AML-193 (cell line): ENCODE measurements at places on chromosomes 4 and X.
A peak's percentile ranks its signal among the peaks of the same experiment; 100 is the strongest.

DNA sequence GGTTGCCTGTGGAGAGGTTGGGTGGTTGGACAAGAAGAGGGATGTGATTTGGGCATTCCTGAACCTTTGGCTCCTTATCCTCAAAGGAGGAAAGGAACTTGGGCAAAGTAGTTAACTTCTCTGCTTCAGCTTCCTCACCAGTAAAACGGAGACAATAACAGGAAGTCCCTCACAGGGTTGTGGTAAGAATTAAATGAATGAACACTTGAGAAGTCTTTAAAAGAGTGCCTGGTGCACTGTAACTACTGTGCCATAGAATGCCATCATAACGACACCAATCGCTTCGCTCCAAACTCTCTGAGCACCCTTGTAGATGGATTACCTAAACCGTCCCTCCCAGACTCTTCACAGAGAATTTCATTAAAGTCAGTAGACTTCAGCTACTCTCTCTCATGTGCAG lies 10.5 kb downstream of the ZCCHC18 start:
- DNase-seq = peak; percentile 18

GRCh38 chr4:10003666-10004065 lies 17.6 kb downstream of the SLC2A9 start:
- no peak for DNase-seq

- DNase-seq = no peak
Measured at GRCh38 chr4:41524425-41524824, 13.5 kb upstream of the LIMCH1 start.

- DNase-seq = no peak
Measured at GRCh38 chr4:6589444-6589843, 14.5 kb downstream of the MAN2B2 start.

DNA sequence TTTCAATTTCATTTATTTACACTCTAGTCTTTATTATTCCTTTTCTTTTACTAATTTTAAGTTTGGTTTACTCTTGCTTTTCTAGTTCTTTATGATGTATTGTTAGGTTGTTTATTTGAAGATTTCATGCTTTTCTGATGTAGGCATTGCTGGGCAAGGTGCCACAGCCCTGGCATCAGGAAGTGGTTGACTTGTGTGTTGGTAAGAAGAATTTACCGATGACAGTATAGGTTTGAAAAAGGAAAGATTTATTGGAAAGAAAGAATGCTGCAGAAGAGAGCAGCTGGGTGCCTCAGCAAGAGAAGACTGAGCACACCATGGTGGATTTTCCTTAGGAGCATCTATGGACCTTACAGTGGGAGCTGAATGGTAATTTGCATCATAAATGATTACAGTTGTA lies 153.2 kb downstream of the KLF8 start:
- no peak for DNase-seq

DNA sequence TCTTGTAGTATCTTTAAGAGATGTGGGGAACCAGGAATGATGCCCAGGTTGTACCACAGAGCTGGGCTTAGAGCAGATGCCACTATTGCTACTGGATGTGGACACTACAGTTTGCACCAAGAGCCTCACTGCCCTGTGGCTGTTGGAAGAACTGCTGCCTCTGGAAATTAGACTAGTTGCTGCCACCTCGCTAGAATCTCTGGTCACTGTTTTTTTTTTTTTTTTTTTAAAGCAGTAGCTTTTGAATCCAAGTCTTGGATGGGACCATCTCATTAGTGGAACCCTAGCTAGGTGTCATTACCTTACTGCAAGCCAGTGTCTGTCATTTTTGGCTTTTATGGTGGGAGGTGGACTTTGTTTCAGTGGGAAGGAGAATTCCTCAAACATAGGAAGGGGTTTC lies 105.5 kb downstream of the ARHGAP10 start:
- peak; percentile 7 for DNase-seq

DNA sequence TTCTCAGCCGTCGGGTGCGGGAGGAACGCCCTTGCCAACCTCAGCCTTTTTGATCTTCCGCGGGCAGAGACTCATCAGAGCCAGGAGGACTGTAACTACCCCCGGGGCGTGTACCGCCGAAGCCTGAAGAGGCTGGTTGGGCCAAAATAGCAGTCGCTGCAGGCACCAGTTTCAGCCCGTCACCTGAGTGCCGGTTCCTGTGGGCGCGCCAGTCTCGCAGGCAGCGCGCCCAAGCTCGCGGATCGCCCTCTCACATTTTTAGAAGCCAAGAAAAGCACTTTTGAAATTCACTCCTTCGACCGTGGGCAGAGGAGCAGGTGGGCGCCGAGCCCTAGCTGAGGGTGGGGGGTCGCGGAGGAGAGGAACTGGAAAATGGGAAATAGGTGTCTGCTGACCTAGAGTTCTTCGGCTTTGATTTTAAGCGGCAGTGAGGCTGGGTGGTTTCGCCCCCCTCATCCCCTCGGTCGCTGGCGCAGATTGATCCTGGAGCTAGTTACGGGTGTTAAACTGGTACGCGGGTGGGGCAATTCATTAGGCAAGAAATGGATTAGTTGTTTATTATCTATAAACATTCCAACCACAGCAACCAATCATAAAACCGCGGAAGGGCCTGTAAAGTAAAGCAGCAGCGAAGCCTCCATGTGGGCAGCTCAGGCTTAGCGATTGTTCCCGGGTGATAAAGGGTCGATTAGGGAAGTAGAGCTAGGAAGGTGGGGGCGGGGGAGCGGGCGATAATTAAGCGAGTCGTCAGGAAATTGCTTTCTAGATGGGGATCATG lies 69.2 kb downstream of the FBXO8 start:
- no peak for DNase-seq

GRCh38 chr4:42596918-42597317 lies 60.0 kb downstream of the ATP8A1 start:
- no peak for DNase-seq

GRCh38 chrX:117743469-117744251 lies 372.9 kb downstream of the KLHL13 start:
- DNase-seq = no peak

GRCh38 chrX:11241720-11242119 lies 51.5 kb upstream of the AMELX start:
- DNase-seq = no peak

- no peak for DNase-seq
Measured at GRCh38 chrX:122087341-122087740, 1039.9 kb downstream of the GLUD2 start.

- DNase-seq = no peak
Measured at GRCh38 chr4:139005774-139006173, 9.8 kb upstream of the NOCT start.

DNA sequence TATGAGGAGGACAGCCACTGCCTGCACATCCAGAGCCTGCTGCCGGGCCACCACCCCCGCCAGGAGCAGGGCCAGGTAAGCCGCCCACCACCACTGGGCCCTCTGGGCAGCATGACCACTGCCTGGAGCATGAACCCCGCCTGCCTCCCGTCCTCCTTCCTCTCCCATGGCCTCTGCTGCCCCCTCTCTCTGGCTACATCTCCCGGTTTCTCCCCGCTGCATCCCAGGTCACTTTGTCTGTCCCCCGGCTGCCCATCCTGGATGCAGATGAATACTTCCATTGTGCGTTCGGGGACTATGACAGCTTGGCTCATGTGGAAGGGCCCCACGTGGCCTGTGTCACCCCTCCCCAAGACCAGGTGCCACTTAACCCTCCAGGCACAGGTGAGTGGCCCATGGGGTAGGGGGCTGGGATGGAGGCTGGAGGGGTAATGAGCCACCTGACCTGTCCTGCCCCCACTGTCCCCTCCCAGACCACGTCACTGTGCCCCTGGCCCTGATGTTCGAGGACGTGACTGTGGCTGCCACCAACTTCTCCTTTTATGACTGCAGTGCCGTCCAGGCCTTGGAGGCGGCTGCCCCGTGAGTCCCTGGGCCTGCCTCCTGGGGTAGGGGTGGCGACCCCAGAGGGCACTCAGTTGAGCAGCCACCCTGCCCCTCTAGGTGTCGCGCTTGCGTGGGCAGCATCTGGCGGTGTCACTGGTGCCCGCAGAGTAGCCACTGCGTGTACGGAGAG lies 6.0 kb downstream of the PLXNB3 start:
- no peak for DNase-seq

DNA sequence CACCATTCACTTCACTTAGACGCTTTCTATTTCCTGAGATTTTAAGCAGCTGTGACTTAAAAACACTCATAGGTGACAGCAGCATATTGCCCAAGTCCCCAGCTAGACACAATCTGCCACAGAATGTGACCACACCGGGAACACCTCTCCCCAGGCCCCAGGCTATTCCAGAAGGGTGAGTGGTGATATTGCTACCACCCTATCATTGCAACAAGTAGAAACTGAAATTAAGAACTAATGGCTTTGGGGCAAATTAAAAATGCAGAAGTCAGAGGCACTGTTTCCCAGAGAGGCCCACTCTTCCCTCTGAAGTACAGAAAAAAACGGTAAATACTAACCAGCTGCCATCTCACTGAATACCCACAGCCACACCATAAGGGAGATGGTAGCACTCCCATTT lies 35.0 kb downstream of the QDPR start:
- peak; percentile 69 for DNase-seq

DNA sequence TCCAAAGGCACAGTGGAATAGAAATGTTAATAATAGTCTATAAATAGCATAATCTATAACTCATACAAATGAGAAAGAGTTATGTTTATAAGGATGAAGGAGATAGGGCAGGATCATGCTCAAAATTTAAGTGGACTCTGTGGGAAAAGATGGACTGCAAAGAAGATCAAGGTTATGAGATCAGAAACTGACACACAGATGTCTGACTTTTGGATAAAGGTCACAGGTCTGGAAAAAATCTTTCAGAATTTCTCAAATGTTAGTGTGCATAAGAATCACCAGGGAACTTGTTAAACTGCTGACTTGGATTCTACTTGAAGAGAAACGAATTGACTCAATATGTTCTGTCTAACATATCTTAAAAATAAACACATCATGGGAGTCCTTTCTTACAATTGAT lies 104.1 kb downstream of the FSTL5 start:
- no peak for DNase-seq

DNA sequence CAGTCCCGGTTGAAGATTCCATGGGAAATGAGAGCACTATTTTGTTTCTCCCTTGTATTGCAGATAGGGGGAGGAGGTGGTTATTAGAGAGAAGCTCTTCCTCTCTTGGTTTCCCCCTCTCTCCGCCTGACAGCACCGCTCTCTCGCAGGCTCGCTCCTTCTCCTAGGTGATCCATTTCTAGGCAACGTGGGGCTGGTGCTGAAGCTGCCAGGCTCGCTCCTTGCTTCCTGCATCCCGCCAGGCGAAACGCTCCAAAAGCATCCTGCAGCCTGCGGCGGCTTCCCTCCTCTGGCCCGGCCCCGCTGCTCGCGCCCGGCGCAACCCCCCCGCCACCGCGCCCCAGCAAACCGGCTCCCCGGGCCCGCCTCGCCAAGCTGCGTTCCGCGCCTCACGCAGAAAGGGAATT lies at the start of gene GRID2:
Gene GRID2, plus strand, starts transcription at position 346 of the 407 bp plus-strand sequence.
- DNase-seq = no peak

DNA sequence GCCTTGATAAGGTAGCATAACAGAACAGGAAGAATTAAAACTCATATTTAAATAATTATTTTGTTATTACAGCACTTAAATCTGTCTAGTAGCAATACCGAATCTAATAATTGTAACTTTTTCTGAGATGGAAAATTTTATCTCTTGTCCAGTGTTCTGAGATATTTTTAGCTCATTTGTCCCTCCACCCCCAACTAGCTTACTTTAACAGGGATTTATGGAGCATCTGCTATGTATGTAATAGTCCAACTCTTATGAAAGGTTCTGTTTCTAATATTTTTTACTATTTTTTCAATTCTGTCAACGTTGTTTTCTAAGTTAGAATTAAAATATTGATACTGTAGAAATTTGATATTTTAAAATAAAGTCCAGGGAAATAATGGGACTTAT lies 38.2 kb upstream of the NUDT6 start:
- DNase-seq = no peak

DNA sequence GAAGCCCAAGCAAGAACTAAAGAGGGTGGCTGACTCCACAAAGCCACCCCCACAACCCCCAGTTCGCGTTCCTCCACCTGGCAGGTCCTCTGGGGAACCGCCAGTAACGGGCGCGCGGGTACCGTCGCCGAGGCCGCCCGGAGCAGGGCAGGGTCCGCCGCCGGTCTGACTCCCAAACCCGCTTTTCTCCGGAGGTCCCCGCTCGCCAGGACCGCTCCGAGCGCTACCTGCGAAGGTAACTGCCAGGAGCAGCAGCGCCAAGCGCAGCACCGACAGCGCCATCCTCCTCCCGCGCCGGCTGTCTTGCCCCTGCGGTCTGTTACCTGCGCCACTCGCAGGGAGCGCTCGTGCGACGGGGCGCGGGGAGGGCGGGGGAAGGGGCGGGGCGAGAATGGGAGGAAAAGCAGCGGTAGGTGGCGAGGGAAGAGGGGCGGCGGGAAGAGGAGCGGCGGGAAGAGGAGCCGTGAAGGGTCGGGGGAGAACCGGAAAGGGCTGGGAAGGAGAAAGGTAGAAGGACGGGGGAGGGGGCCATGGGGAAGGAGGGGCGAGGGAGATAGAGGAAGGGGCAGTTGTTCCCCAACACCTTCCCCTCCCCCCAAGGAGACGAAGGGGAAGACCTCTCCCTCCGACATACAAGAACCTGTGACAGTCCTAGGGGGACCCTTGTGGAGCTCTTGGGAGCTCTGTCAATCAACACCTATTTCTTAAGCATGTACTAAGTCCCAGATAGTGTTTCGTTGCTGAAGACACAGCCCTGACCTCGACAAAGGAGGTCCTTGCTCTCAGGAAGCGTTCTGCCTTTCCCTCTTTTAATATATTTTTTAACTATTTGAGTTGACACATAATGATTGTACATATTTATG lies at the start of gene SPINK2:
Gene SPINK2, minus strand, starts transcription at position 321 of the 863 bp plus-strand sequence. Its CDS starts 39 bp downstream, at position 282.
- no peak for DNase-seq

- no peak for DNase-seq
Measured at GRCh38 chr4:152880263-152880662, 55.9 kb upstream of the FHDC1 start.

- no peak for DNase-seq
Measured at GRCh38 chr4:76751612-76752343, 146.2 kb downstream of the SOWAHB start.

- no peak for DNase-seq
Measured at GRCh38 chr4:146142768-146143167, 32.8 kb upstream of the LSM6 start.

- no peak for DNase-seq
Measured at GRCh38 chr4:147714575-147715401, 17.1 kb upstream of the ARHGAP10 start.

DNA sequence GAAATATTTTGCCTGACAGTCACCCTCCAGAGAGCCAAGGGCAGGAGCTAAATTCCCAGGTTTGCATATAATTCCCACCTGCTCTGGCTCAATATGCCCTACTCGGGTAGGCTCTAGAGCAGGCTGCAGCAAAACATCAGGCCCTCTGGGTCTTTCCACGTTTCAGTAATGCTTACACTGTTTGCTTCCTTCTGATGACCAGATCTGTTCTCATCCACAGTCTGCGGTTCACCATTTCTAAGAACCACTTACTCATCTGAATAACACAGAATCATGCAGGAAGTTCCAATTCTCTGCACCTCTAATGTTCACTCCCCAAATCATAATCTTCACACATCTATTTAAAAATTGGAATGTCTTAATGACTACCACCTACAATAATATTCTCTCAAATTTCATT lies 141.4 kb downstream of the PPP3CA start:
- peak; percentile 77 for DNase-seq

- DNase-seq = no peak
Measured at GRCh38 chrX:18415386-18415785, 10.0 kb upstream of the CDKL5 start.

GRCh38 chrX:5015451-5015850 lies 1213.2 kb downstream of the NLGN4X start:
- DNase-seq = no peak

- no peak for DNase-seq
Measured at GRCh38 chr4:173651651-173652282, 121.7 kb upstream of the HAND2 start.
